Stimulated activated CD4-positive, alpha-beta T cell treated with anti-CD3 and anti-CD28 coated beads, Interleukin-4, amount 100 ng/mL, for 24 hours (primary cell): ENCODE measurements at places on chromosomes 7 and 10.
A peak's percentile ranks its signal among the peaks of the same experiment; 100 is the strongest.

- no peak for DNase-seq
These were observed 37.2 kb downstream of the ZNF33A start for GRCh38 chr10:38047666-38048065.

DNA sequence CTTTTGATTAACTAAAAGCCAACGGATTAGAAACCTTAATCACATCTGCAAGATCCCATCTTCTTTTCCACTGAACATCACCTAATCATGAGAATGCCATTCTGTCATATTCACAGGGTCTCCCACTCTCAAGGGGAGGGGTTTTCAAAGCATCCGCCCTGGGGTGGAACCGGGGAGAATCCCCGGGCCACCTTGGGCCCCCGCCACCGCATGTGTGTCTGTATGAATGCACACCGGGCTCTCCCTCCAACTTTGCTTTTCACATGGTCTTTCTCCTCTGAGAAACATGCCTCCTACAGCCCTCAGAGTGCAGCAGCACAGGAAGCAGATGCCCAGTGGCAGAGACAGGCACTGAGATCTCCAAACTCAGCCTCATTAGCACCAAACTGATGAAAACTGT, 233.2 kb upstream of the PPP2R2D start:
- DNase-seq = no peak

DNA sequence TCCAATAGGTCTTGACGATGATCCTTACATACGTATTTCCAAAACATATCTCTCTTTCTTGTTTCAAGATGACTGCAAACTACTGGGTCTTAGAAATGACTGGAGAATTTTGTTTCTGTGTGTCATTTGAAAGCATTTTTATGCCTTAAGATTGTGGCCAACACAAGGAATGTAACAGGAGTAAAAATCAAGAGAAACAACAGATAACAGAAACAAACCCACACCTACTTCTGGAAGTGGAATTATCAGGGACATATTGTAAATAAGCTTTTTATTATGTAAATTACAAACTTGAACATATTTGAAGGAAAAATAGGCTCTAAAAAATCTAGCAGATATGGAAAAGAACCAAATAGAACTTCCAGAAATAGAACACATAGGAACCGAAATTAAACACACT, 195.6 kb downstream of the CYP26A1 start:
- DNase-seq = no peak

DNA sequence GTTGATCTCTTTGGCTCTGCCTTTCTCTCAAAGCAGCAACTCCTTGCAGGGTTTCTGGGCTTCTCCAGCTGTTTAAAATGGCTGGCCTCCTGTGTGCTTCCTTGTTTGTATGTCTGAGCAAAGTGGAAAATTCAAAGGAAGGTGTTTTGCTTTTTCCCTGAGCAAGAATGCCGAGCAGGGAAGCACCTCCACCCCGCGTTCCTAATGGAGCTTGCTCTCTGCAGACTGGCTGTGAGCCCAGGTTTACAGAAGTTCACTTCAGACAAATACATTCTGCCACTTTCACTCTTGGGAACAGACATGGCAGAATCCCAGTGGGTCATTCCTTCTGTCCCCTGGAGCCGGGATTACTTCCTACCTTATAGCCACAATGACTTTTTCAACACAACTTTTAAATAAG, 181.8 kb upstream of the AGK start:
- DNase-seq = no peak

- no peak for DNase-seq
These were observed 113.6 kb upstream of the AMPH start for GRCh38 chr7:38744746-38745145.

DNA sequence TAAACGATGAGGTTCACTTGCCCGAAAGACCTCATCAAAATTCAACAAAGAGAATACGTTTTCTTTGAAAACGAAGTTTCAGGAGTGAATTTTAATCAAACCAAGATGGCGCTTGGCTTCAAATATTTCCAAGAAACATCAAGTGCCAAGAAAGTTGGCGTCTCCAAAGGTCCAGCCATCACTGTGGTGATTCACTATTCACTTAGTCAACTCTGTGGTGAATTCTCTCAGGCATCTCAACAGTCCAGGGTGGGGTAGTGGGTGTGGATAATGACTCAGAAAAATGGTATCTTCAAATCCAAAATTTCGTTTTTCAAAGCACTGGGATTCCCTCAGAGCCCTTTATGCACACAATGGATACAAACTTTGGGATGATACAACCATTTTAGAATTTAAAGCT, 133.1 kb downstream of the SVIL start:
- DNase-seq = no peak

DNA sequence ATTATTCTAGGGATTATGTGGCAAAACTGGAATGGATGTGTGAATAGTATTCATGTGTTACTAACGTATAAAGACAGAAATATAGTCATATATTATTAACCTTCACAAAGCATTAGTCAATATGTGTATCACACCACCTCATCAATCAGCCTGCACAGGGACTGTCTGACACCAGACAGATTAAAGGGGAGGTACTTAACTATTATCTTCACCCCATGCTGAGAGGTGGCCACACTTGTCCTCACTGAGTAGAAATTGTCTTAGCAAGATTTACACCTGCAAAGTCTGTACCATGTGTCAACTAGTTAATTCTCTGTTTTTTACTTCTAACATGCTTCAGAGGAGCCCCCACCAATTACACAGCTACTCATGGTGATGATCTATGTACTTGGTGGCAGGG, 146.3 kb upstream of the LRGUK start:
- no peak for DNase-seq

DNA sequence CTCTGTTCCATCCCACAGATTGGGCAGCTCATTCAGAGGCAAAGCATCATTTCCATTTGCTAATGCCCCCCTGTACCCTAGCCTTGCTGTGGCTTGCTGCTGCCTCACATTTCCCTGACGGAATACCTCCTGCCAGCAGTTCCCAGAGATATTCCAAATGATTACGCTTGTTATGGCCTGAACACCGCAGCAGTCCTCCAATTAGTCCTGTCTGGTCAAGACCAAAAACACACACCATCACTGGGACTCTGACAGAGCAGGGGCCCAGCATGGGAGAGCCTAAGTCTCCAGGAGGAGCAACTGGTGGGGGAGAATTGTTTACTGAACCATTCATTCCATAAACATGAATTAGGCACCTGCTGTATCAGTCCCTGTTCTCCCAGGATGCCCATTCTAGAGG, 6.1 kb downstream of the OGDHL start:
- no peak for DNase-seq

- no peak for DNase-seq
These were observed 68.0 kb downstream of the MKI67 start for GRCh38 chr10:128058106-128058749.

GRCh38 chr7:104208421-104208780, 588 bp upstream of the ORC5 start:
- no peak for DNase-seq

DNA sequence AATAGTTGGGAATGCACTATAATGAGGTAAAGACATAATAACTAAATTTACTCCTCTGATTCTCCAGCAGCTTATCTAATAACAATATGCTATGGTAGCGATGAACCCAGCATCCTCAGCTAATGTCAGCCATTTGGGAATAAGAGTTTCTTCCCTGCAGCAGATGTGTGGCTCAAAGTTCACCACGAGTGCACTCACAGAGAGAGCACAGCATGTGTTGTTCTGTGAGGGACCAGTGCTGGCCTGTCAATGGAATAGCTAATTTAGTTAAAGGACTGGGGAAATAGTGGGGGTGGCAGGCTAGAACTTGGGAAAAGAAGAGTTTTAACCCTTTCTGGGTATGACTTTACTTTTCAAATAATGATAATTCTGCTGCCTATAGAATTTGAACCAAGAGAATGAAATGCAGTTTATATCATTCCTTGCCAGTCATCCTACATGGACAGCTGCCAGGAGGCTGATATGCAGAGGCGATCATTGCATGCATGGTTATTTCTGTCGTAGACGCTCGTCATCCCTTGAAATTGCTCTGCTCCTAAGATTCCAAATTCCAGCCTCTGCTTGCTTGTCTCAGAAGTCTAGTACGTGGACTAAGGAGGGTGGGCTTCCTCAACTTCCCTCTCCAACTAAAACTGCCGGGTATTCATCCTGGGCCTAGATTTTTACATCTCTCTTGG, 355.6 kb downstream of the RNLS start:
- DNase-seq = no peak

GRCh38 chr10:61385231-61386001, 67.8 kb downstream of the TMEM26 start:
- no peak for DNase-seq

DNA sequence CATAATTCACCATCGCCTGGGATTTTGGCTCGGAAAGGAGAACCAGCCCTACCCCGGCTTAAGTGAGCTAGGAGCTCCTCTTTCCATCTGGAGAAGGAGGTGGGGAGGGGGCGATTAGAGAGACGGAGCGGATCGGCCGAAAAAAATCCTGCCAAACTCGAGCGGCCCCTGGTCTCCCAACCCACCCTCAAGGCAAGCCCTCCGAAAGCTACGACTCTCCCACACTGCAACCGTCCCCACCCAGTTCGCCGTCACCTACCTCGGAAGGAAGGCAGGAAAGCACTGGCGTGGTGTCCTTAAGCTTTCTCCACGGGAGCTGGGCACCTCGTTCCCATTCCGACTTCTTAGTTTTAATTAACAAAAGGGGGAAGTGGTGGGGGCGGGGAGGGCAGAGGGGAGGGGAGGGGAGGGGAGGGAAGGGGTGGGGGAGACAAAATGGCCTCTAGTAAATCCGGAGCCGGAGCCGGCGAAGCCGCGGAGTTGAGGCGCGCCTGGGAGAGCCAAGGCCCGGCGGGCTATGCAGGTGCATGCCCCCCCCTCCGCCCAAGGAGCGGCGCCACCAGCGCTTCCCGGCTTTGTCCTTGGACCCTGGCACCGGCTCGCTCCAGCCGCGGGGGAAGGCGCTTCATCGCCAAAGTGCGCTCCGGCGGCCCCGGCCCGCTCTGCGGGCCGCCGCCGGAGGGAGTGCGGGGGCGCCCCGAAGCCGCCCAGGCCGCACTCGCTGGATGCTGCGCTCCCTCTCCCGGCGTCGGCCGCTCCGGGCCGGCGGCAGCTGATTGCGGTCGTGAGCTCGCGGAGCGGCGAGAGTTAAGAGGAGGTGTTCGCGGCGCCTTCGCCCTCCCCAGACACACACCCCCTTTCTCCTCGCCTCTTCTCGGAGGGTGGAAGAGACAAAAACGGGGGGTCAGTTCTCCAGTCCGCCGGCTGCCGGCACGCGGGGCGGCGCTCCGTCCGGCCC, at the start of gene LRRC4:
Gene LRRC4, minus strand, starts transcription at position 784 of the 958 bp plus-strand sequence. CDS start 797 bp downstream, outside the sequence.
- DNase-seq = peak; percentile 10

DNA sequence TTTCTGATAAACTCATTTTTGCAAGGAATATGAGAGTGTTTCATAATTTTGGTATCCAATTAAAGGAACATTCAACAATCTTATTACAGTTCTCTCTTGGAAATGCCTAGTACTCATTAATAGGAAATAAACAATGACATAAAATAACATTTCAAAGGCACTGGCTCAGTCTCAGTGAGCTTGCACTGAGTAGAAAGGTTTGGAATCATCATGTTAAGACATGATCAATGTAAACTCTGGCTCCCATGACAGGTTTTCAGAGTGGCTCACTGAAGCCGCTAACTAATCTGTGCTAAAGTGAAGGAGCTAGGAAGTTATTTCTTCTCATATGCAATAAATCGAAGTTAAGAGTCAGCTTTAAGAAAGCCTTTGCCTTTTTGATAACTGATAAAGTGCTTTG, 203.3 kb upstream of the HGF start:
- DNase-seq = no peak

GRCh38 chr7:26348234-26348851, 56.7 kb downstream of the SNX10 start:
- no peak for DNase-seq

DNA sequence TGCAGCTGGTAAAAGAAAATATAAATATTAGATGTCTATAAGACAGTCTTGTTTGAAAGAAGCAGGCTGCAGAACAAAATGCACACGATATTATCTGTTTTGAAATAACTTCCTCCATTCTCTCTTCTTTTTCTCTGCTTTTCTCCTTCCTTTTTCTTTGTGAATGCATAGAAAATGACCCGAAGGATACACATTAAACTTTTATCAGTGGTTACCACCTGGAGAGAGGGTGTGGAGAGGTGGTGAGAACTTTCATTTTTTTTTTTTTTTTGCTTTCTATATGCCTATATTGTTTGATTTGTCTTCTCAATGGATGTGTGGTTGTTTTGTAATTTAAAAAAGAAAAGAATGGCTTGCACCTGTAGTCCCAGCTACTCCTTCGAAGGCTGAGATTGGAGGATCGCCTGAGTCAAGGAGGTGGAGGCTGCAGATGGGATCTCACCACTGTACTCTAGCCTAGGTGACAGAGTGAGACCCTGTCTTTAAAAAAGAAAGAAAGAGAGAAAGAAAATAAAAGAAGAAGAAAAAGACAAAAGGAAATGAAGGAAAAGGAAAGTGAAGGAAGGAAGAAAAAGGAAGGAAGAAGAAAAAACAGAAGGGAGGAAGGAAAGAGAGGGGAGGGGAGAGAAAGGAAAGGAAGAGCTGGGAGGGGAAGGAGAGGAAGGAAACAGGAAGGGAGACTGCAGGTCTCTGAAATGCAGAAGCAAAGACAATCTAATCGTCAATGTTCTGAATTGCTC, 64.4 kb downstream of the SAMD9 start:
- DNase-seq = no peak

- no peak for DNase-seq
These were observed 273.4 kb downstream of the MAD1L1 start for GRCh38 chr7:1959305-1959704.

DNA sequence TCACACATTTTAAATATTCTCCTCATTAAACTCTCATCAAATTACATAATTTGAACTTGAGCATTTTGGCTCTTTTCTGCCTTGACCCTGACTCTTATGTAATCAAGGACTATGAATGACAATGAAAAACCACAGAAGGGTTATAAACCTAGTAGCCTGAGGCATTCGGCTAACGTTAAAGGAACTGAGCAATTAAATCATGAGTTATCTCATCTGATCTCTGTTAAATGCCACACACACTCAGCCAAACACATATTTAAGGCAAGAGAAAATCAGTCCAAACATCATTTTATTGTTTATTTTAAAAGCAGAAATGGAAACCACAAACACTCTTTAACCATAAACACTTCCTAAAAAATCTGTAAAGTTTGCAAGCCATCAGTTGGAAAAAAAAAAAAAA, 204.3 kb downstream of the DGKI start:
- DNase-seq = no peak

DNA sequence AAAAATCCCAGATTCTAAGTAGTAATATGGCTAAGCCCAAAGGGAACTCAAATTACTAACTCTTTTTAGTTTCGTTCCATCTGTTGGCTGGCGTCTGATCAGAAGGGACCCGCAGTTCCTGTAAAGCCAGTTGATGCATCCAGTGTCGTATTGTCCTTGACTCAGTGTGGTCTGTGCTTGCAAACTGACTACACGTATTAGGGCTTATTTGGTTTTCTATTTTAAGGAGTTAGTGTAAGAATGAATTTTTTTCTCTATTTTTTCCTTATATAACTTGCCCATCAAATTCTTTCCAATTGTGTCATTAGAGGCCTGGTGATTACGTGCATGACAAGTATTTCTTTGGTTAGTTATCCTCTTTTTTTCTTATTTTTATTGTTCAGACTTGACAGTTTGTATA, 9.7 kb downstream of the ABCA13 start:
- DNase-seq = no peak

GRCh38 chr7:135385209-135385608, 124.7 kb downstream of the CNOT4 start:
- DNase-seq = no peak
